ENCODE measurements at places on chromosomes 2 and 18. TPM values are rescaled to one million over a fixed set of nuclear protein-coding genes. Genes with fewer than 3 reads are reported as not detected.

GRCh38 chr2:9269695-9270360, 63.2 kb downstream of the ASAP2 start:
- DNase-seq = no peak

GRCh38 chr2:69285379-69285894, 101.6 kb downstream of the GFPT1 start:
- no peak for DNase-seq

DNA sequence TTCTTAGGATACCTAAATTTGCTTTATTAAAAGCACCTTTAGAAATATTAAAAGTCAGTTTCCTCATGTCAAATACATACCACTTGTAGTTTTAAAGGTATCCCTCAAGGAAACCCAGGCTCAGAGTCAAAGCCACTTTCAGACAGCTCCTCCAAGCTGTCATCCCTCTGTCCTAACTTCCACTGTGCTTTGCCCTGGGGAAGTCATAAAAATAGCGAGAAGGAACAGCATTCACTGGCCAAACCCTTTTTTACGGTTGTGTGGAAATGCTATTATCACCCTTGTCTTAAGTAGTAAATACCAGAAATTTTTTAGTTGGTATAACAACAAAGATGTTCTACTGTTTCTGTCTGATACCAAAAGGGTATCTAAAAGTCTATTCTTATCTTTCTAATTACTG, 680.5 kb downstream of the ZEB2 start:
- DNase-seq = no peak

GRCh38 chr18:76988031-76988826, 144.4 kb downstream of the MBP start:
- no peak for DNase-seq

- DNase-seq = no peak
Measured at GRCh38 chr2:149816756-149817551, 229.4 kb upstream of the MMADHC start.

DNA sequence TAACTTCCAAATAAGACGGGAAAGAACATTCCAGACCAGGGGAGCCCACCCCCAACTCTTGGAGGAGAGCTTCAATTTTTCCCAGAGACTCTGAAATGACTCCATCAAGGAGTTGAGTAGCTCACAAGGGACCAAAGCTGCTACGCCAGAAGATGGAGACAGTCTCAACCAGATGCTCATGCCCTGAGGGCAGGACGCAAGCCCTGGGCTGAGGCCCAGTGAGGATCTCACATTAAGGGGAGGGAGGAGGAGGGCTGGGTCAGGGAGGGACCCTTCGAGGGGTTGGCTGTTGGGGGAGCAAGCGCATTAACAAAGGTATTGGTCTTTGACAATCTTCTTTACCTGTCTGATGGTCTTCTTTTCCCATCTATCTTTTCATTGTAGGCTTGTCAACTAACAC, 141.3 kb upstream of the SLC1A4 start:
- DNase-seq = no peak

- DNase-seq = no peak
Measured at GRCh38 chr18:48923746-48924629, 26.8 kb downstream of the SMAD7 start.

GRCh38 chr2:28028025-28028424, 137.5 kb downstream of the BABAM2 start:
- no peak for DNase-seq

DNA sequence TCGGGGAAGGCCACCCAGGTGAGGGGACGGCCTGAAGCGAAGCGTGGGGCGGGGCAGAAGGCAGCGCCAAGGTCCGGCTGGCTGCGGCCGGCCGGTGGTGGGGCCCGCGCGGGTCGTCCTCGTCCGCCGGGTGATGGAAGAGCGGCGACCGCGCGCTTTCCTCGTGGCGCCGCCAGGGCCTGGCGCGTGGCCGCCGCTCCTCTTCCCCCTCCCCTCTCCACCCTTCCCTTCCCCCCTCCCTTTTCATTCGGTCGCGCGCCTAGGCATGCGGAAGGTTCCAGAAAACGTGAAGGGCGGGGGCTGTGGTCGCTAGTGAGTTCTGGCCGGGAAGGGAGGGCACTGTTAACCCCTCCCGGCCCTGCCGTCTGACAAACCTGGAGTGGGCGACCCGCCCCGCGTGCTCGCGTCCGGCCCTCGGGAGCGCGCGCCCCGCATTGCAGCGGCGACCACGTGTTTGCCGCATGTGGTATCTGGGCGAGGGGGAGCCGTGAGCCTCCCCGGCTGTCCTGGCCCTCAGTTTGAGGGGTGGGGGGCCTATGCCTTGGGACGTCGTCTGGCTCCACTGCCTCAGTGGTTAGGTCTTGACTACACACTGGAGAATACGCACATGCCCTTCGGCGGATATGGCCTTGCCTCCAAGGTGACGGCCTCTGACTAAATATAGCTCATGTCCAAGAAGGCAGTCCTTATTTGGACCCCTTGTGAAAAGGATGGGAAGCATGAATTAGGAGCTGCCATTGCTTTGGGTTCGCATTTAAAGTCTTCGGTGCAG, 579 bp downstream of the MAT2A start:
- DNase-seq = peak; percentile 50

DNA sequence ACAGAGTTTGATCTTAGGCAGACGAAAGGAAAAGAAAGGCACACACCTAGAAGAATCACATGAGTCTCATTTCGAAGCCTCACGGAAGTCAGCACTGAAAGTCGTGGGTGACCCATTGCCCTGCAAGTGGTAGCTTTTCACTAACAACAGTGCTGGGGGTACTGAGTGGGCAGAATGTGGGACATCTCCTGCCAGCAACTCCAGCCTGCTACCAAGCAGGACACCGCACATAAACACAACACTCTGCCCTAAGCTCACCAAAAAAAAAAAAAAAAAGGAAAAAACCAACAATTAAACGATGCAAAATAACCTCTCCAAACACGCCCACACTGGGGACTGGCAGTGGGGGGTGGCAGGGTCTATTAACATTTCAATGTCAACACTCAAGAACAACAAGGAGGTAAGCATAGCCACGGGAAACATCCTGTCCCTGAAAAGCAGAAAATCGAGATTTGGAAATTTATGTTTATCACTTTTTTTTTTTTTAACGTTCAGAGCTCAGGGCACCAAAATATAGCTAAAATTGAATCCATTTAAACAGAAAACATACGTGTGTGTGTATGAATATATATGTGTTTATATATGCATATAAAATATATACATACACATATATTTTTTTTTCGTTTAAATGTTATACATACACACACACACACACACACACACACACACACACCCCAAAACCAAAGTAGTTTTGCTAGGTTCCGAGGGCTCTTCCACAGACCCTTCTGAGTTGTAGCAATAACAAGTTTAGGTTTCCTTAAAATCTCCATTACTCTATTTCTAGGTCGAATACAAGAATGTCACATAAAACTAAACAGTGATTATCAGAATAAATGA, 2.2 kb downstream of the INO80D start:
- DNase-seq = no peak

GRCh38 chr2:4190548-4190947, 487.2 kb downstream of the DCDC2C start:
- DNase-seq = no peak

GRCh38 chr2:54577944-54578647, 122.0 kb downstream of the SPTBN1 start:
- no peak for DNase-seq

GRCh38 chr2:19812166-19812565, 89.6 kb downstream of the TTC32 start:
- no peak for DNase-seq

DNA sequence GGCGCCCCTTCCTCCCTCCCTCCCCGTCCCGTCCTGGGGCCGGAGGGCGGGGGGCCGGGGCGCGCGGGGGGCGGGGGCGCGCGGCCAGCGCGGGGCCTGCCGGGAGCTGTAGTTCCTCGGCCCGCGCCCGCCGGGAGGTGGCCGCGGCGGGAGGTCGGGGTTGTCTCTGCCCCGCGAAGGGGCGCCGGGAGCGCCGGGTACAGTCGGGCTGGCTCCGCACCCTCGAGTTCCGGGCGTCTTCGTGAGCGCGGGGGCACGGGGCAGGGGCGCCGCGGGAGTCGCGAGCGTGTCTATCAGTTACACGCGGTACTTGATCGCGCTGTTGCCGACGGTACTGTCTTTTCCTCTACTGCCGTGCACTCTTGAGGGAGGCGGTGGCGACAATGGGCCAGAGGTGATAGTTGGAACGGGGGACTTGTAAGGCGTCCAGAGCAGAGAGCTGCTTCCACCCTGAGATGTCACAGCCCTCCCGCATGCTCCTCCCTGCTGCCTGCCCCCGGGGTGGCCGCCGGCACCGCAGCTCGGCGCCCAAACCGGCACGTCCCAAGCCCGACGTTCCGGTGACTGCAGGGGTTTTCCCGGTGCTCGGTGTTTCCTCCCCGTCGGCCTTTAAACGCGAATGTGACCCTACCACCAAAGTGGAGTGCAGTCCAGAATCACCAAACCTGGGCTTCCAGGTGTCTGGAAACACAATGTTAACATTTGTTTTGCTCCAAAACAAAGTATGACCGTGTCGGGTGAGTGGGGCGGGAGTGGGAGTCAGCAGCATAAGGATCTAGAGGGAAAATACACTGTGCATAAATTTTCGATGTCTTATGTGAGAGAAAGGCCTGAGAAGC, at the start of gene PRKD3:
TSS of gene PRKD3 (minus strand) at position 48 of the 839 bp plus-strand sequence. CDS start 8,309 bp downstream, outside the sequence.
- peak; percentile 65 for DNase-seq

GRCh38 chr2:46909771-46910419, 5.7 kb downstream of the MCFD2 start:
- no peak for DNase-seq

GRCh38 chr2:58065248-58065647, 18.6 kb downstream of the VRK2 start:
- DNase-seq = no peak

DNA sequence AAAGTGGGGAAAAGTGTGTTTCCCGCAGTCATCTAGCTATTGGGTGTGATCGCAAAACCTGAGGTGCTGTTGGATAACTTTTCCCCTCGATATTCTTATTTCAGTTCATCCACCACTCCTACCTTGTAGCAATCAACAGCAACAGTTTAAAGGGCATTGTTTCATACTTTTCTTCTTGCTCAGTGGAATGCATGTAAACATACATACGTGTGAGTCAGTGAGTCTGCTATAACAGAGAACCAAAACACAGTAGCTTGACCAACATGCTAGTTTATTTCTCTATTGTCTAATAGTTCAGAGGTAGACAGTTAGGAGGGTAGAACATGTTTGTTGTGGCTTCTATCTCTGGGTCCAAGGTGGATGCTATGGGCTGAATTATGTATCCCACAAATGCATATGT, 77.6 kb upstream of the FOXI3 start:
- no peak for DNase-seq

- DNase-seq = no peak
Measured at GRCh38 chr2:70515938-70516337, 37.7 kb downstream of the TGFA start.

DNA sequence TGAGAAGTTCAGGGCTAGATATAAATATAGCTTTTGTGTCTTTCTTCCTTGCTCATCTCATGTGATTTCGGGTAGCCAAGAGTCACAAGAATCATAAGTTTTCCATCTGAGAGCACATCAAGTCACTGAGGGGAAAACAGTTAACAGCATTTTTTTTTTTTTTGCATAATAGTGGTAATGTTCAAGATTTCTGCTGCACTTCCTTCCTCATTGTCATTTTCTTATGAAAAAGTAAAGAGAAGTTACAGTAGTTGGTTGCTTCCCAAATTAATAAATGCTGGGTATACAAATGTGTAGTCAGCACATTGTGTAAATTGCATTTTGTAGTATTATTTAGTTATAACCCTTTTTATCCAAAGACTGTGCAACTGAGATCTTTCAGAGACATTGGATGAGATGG, 93.6 kb downstream of the ZEB2 start:
- DNase-seq = no peak

GRCh38 chr2:197710424-197711042, 5.4 kb downstream of the MARS2 start:
- DNase-seq = no peak

DNA sequence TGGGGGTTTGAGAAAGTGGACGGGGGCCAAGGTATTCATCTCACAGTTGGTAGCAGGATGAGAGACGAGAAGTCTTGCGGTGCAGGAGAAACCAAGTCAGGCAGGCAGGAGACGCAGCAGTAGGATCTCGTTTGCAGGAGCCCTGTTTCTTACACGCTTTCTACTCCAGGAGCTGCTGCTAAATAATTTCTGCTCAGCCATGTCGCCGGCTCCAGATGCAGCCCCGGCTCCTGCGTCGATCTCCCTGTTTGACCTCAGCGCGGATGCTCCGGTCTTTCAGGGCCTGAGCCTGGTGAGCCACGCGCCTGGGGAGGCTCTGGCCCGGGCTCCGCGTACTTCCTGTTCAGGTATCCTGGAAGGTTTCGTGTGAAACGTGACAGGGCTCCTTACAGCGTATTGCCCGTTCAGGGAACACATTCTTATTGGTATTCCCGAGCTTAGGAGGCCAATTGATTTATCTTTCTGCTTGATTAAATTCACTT, 494 bp downstream of the ANKZF1 start:
- no peak for DNase-seq

DNA sequence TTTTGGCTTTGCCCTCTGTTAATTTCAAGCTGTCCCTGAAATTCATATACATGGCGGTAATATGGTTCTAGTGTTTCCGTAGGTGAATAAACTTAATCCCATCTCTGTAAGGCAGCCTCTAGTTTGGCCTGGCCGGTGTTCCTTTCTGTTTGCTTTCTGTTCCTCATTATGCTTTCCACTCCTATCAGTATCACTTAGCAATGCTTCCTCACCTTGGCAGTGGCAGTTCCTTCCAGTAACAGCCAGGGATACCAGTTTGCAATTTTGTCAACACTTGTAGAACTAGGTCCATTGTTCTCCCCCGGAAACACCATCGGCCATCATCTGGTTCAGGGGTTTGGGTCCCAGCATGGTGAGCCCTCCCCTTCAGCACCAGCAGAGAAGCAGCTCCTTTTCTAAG, 18.2 kb upstream of the TNP1 start:
- DNase-seq = no peak

UGGT1 gene
- 59.1 TPM for total RNA-seq

PAIP2B gene
- 7.4 TPM for total RNA-seq

NDC80 gene
- total RNA-seq = 52.1 TPM

SPIRE1 gene
- total RNA-seq = 34.9 TPM

FZD7 gene
- total RNA-seq = 91.0 TPM

IL1R2 gene
- total RNA-seq = not detected

C1GALT1C1L gene
- not detected for total RNA-seq

DUSP2 gene
- total RNA-seq = 1.1 TPM

IL1A gene
- not detected for total RNA-seq

RTP5 gene
- not detected for total RNA-seq

ACTG2 gene
- total RNA-seq = not detected

Measured in neural crest cell (in vitro differentiated cells).